HCT116 (cell line): ENCODE measurements at places on chromosomes 7 and 10. TPM values are rescaled to one million over a fixed set of nuclear protein-coding genes. Genes with fewer than 3 reads are reported as not detected.

- H3K4me3 ChIP-seq: no peak overlapping the region
- H3K27me3 ChIP-seq: no peaks in the 10 kb centered on the region
- DNase-seq: no peak
- H3K36me3 ChIP-seq: no peaks in the 10 kb centered on the region
Observed at GRCh38 chr7:16925609-16926008, 43.8 kb upstream of the AGR3 start.

DNA sequence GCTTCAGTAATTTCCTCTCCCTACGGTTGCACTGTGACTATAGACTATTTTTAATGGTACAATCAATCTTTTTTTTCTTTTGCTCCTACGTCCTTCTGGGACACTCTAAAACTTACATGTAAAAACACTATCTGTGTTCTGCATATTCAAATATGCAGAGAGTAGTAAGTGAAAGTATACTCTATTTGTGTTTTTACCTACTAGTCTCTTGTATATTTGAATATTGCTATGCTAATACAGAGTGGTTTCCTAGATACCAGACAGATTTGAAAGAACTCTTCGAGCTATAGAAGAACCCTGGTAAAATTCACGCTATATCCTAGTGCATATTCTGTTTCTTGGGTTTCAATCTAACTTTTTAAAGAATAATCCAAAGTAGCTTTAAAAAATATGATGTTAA is 200.8 kb upstream of the LRRN3 start:
- H3K36me3 ChIP-seq: no peaks in the 10 kb centered on the region
- no peak overlapping the region for H3K27ac ChIP-seq
- H3K4me3 ChIP-seq: no peak overlapping the region
- no peaks in the 10 kb centered on the region for H3K4me1 ChIP-seq
- no peaks in the 10 kb centered on the region for H3K27me3 ChIP-seq

- H3K27ac ChIP-seq: no peak overlapping the region
- H3K27me3 ChIP-seq: no peaks in the 10 kb centered on the region
- H3K4me1 ChIP-seq: peaks cover 9% of the 10 kb centered on the region
- DNase-seq: no peak
- no peaks in the 10 kb centered on the region for H3K36me3 ChIP-seq
Observed at GRCh38 chr10:33353334-33353733, 18.9 kb upstream of the NRP1 start.

HGF gene
- total RNA-seq: 0.15 TPM

GPR85 gene
- not detected for total RNA-seq
